Naive thymus-derived CD4-positive, alpha-beta T cell (primary cell): ENCODE measurements at places on chromosomes 2 and 18.
A peak's percentile ranks its signal among the peaks of the same experiment; 100 is the strongest.

DNA sequence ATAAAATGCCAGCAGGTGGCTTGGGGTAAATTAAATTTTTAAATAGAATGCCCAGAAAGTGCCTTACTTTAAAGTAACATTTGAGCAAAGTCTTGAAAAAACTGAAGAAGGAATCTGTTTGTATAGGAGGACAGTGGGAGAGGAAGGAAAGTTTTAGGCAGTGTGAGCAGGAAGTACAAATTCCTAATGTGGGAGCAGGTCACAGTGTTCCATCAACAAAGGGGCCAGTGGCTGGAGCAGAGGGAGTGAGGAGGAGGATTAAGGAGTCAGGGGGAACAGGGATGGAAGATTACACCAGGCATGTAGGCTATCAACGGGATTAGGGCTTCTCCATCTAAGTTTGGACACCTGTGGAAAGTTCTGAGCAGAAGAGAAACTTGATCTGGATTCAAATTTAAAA lies 439.2 kb upstream of the REG3G start:
- H3K27me3 ChIP-seq, result no peaks in the 10 kb centered on the region
- H3K27ac ChIP-seq, result no peak overlapping the region
- H3K4me1 ChIP-seq, result no peaks in the 10 kb centered on the region
- no peaks in the 10 kb centered on the region for H3K36me3 ChIP-seq
- DNase-seq, result no peak
- no peak overlapping the region for H3K4me3 ChIP-seq

DNA sequence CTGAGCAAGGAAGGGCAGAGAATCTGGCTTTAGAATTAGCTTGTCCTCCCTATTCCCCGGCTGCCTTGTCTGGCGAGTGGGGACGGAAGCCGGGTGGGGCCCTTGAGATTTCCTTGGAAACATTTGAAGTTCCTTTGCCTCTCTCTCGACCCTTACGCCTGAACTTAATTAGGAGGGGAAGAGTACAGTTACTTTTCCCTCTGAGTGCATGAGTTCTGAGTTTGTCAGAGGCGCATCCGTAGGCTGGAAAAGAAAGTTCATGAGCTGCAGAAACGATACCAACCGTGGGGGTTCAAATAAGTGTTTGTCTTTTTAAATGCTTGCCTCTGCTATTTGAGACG lies 468 bp downstream of the PIKFYVE start:
- H3K36me3 ChIP-seq, result peaks cover 7% of the 10 kb centered on the region
- peak overlapping the region; percentile 97 for H3K4me3 ChIP-seq
- no peak for DNase-seq
- H3K27ac ChIP-seq, result peak overlapping the region; percentile 83
- peaks cover 16% of the 10 kb centered on the region for H3K4me1 ChIP-seq

- peaks cover 18% of the 10 kb centered on the region for H3K36me3 ChIP-seq
- H3K4me1 ChIP-seq, result peaks cover 22% of the 10 kb centered on the region
- peak overlapping the region; percentile 83 for H3K4me3 ChIP-seq
- H3K27ac ChIP-seq, result peak overlapping the region; percentile 99
- DNase-seq, result no peak
Observed at GRCh38 chr2:105336786-105337121, 586 bp upstream of the C2orf49 start.

- H3K4me3 ChIP-seq, result no peak overlapping the region
- no peaks in the 10 kb centered on the region for H3K27me3 ChIP-seq
- no peaks in the 10 kb centered on the region for H3K36me3 ChIP-seq
- H3K4me1 ChIP-seq, result no peaks in the 10 kb centered on the region
- no peak for DNase-seq
- no peak overlapping the region for H3K27ac ChIP-seq
Observed at GRCh38 chr2:14256890-14257289, 375.6 kb upstream of the LRATD1 start.
